ENCODE measurements at places on chromosomes 1 and 21.

GRCh38 chr1:99438656-99439230 lies 174.5 kb downstream of the PLPPR4 start:
- no peak for DNase-seq

GRCh38 chr1:221449801-221450470 lies 292.0 kb downstream of the DUSP10 start:
- DNase-seq: peak; percentile 6

- no peak for DNase-seq
Observed at GRCh38 chr21:45126204-45126626, 51.8 kb downstream of the ADARB1 start.

DNA sequence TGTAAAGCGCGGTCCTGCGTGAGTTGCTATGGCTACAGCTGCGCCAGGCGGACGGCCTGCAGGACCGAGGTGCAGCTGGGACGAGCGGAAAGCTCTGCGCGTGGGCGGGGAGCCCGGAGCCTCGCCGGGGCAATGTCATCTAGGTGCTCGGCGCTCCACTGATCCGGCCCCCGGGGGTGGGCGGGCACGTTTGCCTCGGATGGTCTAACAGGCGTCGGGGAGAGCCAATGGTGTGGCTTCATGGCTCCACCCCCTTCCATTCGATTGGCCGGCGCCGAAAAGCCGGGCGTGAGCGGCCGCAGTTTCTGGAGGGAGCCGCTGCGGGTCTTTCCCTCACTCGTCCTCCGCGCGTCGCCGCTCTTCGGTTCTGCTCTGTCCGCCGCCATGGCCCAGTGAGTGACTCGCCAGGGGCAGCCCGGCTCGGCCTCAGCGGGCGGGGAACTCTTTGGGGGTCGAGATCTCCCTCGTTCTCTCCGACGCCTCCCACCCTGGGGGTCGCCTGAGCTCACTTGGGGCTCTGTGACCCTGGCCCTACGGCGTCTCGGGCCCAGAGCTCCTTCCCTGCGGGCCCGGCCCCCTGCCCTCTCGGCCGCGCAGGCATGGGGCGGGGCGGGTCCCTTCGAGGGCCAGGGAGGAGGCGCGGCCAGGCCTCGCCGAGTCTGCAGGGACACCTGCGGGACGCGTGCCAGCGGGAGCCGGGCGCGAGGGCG lies at the start of gene PGD:
TSS of gene PGD (plus strand) at position 331 of the 710 bp plus-strand sequence. CDS start at position 385, 54 bp downstream.
- peak; percentile 97 for DNase-seq

- DNase-seq: no peak
Observed at GRCh38 chr1:27436204-27437159, 44.1 kb downstream of the GPR3 start.

DNA sequence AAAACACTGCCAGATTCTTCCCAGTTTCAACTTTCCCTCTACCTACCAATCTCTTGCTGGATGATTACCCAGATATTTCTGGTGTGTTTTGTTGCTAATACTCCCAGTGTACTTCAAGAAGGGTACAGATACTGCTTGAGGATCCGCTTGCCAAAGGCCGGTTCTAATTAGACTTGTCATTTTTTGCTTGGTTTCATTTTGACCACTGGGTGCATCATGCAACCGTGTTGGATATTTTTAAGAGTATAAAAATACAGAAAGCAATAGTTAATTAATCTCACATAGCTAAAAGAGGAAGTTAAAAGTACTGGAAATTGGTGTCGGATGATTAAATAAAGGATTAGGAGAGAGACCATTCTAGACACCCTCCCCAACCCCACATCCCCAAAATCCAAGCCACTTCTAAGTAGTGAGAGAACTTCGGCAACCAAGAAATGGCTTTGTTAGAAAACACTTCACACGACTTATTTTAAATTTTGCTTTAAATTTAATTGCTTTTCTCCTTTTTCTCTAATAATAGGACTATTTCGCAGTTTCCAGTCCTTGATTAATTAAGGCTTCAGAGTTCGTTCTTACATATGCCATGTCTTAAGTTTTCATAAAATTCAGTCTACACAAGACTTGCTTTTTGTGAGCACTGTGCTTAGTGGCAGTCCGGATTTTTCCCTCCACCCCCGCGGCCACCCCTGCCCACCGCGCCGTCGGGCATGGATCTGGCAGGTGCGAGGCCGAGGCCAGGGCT lies 2.5 kb upstream of the CDKN2C start:
- DNase-seq: no peak

DNA sequence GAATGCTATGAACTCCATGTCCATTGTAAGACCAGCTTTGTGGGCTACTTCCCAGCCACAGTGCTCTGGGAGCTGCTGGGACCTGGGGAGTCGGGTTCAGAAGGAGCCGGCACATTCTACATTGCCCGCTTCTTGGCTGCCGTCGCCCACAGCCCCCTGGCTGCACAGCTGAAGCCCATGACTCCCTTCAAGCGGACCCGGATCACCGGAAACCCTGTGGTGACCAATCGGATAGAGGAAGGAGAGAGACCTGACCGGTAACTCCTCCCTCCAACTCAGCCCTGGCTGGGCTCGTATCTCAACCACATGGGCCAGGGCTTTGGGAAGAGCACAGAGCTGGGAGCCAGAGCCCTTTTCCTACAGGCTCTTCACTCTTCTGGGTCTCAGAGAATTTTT lies 15.4 kb downstream of the MOV10 start:
- no peak for DNase-seq

DNA sequence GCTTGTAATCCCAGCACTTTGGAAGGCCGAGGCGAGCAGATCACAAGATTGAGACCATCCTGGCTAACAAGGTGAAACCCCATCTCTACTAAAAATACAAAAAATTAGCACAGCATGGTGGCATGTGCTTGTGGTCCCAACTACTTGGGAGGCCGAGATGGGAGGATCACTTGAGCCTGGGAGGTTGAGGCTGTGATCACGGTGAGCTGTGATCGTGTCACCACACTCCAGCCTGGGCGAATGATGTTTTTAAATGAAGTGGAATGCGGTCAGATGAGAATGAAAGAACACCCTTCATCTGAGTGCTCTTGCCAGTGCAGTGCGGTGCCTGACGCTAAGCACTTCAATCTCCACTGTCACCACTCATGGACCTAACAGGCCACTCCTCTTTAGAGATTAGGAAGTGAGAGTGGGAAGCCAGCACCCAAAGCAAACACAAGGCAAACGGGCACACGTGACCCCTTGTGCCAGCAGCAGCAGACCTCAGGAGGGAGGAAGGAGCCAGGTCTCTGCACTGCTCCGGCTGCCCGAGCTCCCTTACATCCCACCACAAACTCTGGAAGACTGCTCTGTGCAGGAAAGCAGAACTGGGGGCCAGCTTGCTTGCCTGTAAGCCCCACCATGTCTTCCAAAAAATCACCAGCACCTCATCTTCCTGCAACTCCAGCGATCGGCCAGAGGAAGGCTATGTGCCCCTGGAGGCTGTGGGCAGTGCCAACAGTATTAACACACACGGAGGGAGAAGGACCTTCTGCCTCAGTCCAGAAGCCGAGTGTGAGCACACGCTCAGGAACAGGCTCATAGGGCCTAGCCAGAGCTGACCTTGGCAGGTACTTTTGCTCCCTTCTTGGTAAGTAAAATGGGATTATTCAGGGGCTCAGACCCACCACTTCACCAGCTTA lies 9.7 kb downstream of the CTNNBIP1 start:
- DNase-seq: no peak

GRCh38 chr1:89822999-89823628 lies 2.3 kb downstream of the LRRC8D start:
- DNase-seq: no peak
